ENCODE measurements at places on chromosomes 6 and 20.

GRCh38 chr20:51381557-51381956, 161.0 kb downstream of the NFATC2 start:
- H3K27me3 ChIP-seq: no peaks in the 10 kb centered on the region
- no peak overlapping the region for H3K4me3 ChIP-seq
- H3K27ac ChIP-seq: peak overlapping the region; percentile 53

GRCh38 chr6:8628063-8628462, 192.7 kb upstream of the SLC35B3 start:
- H3K4me1 ChIP-seq: no peaks in the 10 kb centered on the region
- H3K36me3 ChIP-seq: no peaks in the 10 kb centered on the region
- H3K27me3 ChIP-seq: no peaks in the 10 kb centered on the region
- DNase-seq: no peak
- H3K4me3 ChIP-seq: no peak overlapping the region
- no peak overlapping the region for H3K27ac ChIP-seq

DNA sequence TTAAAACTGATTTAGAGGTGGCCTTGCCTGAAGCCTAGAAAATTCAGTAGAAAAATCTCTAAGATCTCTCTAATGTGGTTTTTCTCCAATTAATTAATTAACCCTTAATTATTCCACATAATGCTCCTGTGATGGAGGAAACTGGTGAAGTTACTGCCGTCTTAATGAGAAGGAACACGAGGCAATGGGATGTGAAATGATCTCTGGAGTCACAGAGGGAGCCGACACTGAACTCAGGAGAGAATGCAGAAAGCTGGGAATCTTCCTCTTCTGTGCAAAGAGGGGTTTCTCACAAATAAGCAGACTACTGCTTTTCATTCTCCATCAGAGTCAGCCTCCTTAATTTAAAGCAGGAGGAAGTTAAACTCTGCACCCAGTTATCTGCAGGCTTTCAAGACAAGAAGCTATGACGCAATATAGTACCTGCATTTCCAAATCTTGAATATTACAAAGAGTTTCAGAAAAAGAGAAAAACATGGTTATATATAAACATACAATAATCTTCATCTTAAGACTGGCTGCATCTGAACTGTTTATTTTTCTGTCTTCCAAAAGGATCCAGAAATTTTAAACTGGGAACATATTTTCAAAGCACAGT, 18.1 kb upstream of the SNRPB2 start:
- H3K4me3 ChIP-seq: no peak overlapping the region
- H3K27me3 ChIP-seq: peaks cover 46% of the 10 kb centered on the region
- H3K27ac ChIP-seq: no peak overlapping the region
- H3K4me1 ChIP-seq: peaks cover 34% of the 10 kb centered on the region
- peaks cover 7% of the 10 kb centered on the region for H3K36me3 ChIP-seq
- DNase-seq: no peak

DNA sequence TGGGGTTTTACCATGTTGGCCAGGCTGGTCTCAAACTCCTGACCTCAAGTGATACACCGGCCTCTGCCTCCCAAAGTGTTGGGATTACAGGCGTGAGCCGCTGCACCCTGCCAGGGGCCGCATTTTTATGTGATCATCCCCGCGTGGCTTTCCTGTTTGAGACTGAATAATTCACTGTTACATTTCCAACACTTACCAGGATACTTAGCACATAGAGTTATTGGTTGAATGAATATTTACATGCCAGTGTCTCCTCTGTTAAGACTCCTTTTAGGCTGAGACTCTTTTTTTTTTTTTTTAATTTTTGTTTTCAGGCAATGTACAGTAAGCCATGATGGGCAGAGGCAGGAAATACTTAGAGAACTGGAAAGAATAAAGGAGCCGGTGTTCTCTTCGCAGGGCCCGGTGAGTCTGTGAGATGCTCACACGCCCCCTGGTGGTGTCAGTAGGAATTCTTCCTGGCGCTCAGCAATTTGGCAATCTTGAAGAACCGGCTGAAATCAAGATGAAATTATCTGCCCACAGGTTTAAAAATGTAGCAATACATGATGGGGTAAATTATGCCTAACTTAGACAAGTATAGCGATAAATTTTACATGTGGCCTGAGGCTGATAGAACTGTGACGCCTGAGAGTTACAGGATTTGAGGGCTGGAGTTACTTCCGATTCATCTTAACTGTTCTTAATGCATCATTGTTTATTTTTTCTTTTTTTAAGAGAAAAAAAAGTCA, 7.6 kb upstream of the RNF114 start:
- no peaks in the 10 kb centered on the region for H3K36me3 ChIP-seq
- H3K27ac ChIP-seq: no peak overlapping the region
- peak; percentile 87 for DNase-seq
- H3K4me3 ChIP-seq: no peak overlapping the region
- peaks cover 4% of the 10 kb centered on the region for H3K27me3 ChIP-seq
- peaks cover 5% of the 10 kb centered on the region for H3K4me1 ChIP-seq

GRCh38 chr20:34637245-34638038, 39.5 kb downstream of the PIGU start:
- DNase-seq: no peak
- no peak overlapping the region for H3K4me3 ChIP-seq
- H3K27me3 ChIP-seq: no peaks in the 10 kb centered on the region
- H3K4me1 ChIP-seq: no peaks in the 10 kb centered on the region
